NCI-H524 (cell line): ENCODE measurements at places on chromosomes 6 and 20.
A peak's percentile ranks its signal among the peaks of the same experiment; 100 is the strongest.

- DNase-seq = no peak
Measured at GRCh38 chr20:36317675-36318074, 11.5 kb downstream of the DLGAP4 start.

DNA sequence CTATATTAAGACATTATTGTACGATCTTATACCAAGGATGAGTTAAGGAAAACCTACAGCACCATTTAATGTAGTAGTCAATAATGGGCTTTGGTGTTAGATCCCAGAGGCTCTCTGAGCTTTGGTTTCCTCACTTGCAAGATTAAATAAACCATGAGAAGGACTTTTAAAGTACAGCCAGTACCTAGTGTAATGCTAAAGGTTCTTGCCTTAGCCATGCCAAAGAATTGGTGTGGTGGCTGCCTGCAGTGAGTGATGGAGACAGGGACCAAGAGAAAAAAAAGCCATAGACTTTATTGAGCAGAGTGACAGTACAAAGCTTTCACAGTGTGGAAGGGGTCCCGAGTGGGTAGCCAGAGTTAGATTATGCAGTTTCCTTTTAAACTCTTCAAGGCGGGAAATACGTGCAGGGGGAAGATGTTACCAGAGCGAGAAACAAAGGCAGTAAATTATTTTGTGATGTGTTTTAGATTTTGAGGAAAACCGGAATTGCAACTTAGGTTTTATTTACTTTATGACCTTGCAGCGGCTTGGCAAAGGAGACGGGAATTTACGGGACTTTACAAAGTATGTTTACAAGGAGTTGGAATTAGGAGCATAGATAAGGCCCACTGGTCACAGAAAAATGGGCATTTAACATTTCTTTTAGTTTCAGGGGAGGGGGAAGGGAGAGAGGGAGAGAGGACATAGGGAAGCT is 100.4 kb downstream of the MYO6 start:
- DNase-seq = no peak

GRCh38 chr6:26199057-26199772 is 112.0 kb downstream of the HFE start:
- DNase-seq = peak; percentile 95

DNA sequence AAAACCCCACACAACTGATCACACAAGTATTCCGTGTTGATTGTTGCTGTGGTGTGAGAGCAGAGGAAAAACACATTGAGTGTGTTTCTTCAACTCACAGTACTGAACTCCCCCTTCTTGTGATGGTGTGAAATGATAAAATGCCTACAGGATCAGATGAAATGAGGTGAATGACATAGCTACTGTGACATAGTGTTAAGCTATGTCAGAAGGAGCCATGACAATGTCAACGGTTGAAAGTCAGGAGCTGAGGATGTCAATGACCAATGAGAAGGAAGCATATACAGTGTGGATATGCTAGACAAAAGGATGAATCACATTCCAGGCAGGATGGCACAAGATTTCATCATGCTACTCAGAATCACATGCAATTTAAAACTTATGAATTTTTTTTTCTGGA is 38.8 kb downstream of the WASF1 start:
- no peak for DNase-seq

DNA sequence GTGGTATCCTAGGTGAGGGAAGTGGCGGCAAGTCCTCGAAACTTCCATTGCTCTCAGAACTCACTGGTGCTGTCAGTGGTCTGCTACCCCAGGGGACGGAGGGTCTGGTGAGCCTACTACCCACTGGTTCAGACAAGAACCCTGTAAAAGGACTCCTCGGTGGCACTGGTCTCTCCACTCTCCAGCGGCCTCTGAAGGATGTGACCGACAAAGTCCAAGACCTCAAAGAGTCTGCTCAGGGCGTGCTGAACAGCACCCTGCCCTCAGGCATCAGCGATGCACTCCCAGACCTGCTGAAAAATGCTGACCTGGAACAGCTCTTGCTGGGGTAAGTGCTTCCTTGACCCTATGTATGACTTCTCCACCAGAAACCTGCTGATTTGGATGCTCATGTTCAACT is 51.8 kb downstream of the CDK5RAP1 start:
- no peak for DNase-seq

DNA sequence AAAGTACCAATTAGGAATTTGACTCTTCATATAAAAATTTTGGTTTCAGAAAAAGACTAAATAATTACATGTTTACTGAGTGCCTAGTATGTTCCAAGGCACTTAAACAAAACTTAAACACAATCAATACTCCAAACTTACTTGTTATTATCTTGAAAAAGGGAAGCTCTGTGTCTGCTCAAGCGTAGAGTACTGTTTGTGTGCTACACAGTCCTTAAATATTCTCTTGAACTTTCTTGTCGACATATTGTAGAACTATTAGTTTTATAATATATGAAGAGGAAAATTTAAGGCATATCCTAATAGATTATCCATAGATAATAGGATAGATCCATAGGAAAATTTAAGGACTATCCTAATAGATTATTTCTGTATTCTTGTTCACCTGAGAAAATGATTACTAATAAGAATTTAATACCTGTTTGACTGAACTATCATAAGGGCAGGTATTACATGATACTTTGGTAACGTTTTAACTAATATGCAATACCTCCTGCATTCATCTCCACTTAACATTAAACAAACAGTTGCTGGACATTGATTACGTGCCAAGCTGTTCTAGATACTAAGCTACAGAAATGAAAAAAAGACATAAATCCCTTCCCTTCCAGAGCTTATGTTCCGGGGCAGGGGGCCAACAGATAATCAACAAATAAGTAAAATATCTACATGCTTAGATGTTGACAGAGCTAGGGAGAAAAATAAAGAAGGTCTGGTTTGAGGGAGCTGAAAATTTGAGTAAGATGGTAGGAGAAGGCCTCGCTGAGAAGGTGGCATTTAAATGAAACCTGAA is 115.2 kb upstream of the BCLAF1 start:
- no peak for DNase-seq

DNA sequence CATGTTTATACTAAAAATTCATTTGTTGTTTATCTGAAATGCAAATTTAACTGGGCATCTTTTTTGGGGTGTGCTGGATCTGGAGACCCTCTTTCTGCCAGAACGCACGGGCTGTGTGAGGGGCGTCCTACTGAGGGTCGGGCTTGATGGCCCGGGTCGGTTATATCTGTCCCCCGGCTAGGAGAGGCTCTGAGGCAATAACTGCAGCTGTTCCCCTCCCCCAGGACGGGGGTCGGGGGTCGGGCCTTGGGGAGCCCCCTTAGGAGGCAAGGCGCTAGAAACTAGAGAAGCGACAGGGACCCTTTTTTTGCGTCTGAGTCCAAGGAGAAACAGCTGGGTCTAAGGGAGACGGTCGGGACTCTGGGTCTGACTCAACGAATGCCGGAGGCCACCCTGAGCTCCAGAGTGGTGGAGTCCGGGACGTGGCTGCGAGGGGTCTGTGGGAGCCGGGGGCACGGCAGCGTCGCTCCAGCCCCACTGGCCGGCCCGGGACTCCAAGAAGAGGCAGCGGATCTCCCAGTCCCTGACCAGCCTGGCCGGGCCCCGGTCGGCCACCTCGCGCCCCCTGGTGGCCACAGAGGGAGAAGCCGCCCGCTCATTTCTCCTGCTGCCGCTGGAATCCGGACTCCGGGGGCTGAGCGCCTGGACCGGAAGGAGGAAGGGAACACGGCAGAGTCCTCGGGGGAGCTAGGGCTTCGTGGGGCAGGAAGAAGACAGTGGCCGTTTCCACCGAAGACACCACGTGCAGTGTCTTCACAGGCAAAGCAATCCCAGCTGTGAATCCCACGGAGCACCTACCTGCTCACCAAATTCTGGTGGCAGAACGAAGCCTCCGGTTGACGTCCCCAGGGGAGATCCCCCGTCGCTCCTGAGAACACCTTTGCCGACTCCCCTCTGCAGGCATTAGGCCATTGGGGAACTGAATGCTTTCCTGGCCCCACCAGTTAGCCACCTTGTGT is 24.0 kb upstream of the SCML4 start:
- DNase-seq = peak; percentile 54

DNA sequence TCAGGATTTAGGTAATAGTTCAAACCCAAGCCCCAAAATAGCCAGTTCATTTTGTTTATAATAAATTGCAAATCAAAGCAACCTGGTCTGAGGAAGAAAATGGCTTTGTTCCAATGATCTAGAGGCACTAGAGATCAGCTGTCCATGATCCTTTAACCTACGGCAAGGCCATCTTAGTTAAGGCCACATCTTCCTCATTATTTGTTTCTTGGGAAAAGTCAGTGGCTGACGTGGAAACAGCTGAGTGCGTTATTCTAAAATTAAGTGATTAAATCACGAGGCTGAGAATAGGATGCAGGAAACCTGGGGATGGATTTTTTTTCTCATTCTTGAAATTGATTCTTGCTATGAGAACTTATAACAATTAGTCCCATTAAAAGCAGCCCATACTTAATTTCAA is 10.1 kb upstream of the TENT5A start:
- DNase-seq = no peak

DNA sequence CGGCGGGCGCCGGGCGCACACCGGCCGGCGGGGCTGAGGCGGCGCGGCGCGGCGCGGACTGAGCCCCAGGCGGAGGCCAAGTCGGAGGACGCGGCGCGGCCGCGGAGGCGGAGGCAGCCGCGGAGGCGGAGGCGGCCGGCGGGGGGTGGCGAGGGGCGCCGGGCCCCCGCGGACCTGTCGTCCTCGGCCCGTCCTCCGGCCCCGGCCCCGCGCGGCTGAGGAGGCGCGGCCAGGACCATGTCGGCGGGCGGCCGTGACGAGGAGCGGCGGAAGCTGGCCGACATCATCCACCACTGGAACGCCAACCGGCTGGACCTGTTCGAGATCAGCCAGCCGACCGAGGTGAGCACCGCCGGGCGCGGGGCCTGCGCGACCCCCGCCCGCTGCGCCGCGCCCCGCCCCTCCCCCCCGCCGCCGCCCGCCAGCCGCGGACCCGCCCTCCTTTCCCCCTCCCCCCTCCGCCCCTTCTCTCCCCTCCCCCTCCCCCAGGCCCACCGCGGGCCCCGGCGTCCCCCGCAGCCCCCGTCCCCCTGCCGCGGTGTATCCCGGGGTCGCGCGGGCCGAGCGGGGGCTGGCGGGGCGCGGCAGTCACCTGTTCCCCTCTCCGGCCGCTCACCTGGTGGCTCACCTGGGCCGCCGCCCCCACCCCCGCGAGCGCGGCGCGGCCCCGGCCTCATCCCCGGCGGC is at the start of gene AFDN:
AFDN (plus strand) TSS at position 16 of the 687 bp plus-strand sequence; CDS start at position 238, 222 bp downstream.
- DNase-seq = peak; percentile 44

GRCh38 chr20:47275548-47275947 is 81.0 kb downstream of the ZMYND8 start:
- no peak for DNase-seq

DNA sequence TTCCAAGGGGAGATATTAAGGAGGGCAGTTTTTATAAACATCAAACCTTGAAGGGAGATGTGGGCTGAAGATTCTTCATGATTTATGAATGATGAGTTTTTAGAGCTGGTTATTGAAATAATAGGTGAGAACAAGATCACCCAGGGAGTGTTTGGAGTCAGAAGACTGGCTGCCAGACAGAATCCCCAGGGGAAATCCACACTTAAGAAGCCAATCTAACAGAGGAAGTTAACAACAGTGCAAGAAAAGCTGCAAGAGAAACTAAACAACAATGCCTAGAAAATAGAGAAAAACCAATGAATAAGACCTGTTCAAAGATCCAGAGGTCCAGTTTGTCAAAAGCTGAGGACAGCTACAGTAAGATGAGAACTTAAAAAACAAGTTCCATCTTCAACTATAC is 167.9 kb upstream of the MAN1A1 start:
- DNase-seq = no peak

DNA sequence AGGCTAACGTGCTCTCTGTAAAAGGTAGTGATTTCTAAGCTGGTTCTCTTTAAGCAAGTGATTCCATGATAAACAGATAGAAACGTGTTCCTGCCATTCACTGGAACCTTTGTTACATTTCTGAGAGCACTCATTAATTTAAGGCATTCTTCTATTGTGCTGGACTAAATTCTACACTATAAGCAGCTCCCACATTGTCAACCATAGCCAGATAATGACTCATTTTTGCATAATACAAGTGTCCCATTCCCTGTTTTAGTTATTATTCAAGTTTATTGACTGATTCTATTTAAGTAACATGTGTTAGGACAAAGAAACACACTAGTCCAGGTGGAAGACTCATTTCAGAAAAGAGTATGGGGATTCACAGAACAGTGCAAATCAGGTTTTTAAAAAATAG is 13.5 kb upstream of the XRN2 start:
- no peak for DNase-seq

GRCh38 chr6:140544431-140544830 is 1170.0 kb upstream of the CITED2 start:
- DNase-seq = no peak

DNA sequence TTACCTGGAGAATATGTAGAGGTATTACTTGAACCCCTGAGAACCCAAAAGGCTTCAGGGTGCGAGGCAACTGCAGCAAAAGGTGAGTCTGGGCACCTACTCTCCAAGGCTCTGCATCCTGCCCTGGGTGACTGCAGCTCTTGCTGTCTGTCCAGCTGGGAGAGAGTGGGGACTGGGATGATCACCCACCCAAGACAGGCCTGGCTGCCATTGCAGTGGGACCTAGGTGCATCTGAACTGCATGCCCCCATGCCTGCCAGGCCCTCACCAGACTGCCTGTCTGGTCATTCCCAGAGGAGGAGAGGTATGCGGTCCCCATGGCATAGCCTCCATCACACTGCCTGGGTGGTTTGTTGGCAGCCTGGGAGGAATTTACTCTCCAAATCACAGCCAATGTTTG is 563.9 kb downstream of the TFAP2A start:
- no peak for DNase-seq

DNA sequence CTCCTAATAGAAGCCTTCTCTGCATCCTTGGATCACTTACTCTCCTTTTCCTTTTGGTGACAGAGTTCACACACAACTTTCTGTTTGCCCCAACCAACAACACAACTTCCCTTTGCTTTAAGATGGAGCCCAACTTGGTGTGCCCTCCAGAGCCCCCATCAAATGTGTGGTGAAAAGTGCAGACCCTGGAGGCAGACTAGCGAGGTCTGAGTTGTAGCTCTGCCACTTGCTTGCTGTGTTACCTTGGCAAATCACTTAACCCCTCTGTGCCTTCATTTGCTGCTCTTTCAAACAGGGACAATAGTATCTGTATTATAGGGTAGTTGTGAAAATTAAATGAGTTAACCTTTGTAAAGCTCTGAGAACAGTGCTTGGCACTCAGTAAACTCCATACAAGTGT is 34.3 kb upstream of the CCN6 start:
- DNase-seq = no peak

GRCh38 chr6:134080171-134080795 is 27.9 kb upstream of the SLC2A12 start:
- no peak for DNase-seq

DNA sequence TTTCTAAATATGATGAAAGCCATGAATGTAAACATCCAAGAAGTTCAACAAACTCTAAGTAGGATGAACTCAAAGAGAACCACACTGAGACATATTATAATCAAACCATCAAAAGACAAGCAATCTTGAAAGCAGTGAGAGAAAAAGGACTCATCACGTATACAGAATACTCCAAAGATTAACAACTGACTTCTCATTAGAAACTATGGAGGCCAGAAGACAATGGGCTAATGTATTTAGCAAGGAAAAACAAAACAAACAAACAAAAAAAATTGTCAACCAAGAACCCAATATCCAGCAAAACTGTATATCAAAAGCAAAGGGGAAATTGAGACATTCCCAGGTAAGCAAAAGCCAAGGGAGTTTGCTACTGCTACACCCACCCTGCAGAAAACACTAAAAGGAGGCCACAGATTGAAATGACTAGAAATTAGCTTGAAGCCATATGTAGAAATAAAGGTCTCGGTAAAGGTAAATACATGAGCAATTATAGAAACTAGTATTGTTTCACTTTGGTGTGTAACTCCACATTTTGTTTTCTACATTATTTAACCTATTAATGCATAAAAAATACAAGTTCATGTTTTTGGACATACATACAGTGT is 301.1 kb upstream of the QKI start:
- DNase-seq = no peak

GRCh38 chr20:58408603-58409246 is 19.7 kb downstream of the VAPB start:
- no peak for DNase-seq
